ENCODE measurements at places on chromosomes 16 and 17. TPM values are rescaled to one million over a fixed set of nuclear protein-coding genes. Genes with fewer than 3 reads are reported as not detected.

The RASD1 gene
- 7.4 TPM for total RNA-seq

The GRAP gene
- total RNA-seq: 4.9 TPM

The WNT9B gene
- under 0.01 TPM for total RNA-seq

The FOXN1 gene
- not detected for total RNA-seq

The CD300E gene
- total RNA-seq: under 0.01 TPM

The TMEM114 gene
- not detected for total RNA-seq

The ABAT gene
- total RNA-seq: 78.9 TPM

The OSGIN1 gene
- total RNA-seq: 0.25 TPM

The FA2H gene
- total RNA-seq: 0.49 TPM

The HCRT gene
- not detected for total RNA-seq

Data from temporal lobe (tissue), 4 donors.